ENCODE measurements at places on chromosomes 11 and 22.

DNA sequence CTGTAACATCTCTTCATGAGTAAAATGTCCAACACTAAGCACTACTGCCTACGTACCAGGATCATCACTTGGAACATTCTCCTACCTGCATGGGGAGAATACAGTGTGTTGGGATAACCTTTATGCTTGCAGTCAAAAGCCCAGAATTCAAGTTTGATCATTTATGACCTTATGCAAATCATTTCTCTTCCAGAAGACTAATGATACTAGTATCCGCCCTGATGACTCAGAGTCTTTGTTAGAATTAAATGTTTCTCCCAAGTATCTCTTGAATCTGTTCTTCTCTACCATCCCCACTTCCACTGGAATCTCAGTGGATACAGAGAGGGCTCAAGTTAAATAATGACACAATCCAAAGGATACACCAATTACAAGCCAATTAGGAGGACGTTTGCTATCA lies 12.4 kb downstream of the MAJIN start:
- DNase-seq, result no peak

- no peak for DNase-seq
Observed at GRCh38 chr11:77636731-77637344, 756 bp downstream of the CLNS1A start.

GRCh38 chr11:31790649-31791048 lies 20.5 kb downstream of the PAX6 start:
- no peak for DNase-seq

GRCh38 chr22:43890901-43891331 lies 897 bp downstream of the PNPLA5 start:
- no peak for DNase-seq

GRCh38 chr22:50520826-50521453 lies 4.5 kb downstream of the SCO2 start:
- no peak for DNase-seq

GRCh38 chr11:119794756-119795155 lies 65.8 kb upstream of the NECTIN1 start:
- no peak for DNase-seq

GRCh38 chr11:119699227-119699626 lies 29.8 kb downstream of the NECTIN1 start:
- no peak for DNase-seq

- no peak for DNase-seq
Observed at GRCh38 chr11:27945348-27945747, 162.6 kb downstream of the KIF18A start.

GRCh38 chr22:37982938-37983859 lies 1.2 kb downstream of the SOX10 start:
- DNase-seq, result no peak

GRCh38 chr11:63915961-63916836 lies 765 bp downstream of the RCOR2 start:
- no peak for DNase-seq

DNA sequence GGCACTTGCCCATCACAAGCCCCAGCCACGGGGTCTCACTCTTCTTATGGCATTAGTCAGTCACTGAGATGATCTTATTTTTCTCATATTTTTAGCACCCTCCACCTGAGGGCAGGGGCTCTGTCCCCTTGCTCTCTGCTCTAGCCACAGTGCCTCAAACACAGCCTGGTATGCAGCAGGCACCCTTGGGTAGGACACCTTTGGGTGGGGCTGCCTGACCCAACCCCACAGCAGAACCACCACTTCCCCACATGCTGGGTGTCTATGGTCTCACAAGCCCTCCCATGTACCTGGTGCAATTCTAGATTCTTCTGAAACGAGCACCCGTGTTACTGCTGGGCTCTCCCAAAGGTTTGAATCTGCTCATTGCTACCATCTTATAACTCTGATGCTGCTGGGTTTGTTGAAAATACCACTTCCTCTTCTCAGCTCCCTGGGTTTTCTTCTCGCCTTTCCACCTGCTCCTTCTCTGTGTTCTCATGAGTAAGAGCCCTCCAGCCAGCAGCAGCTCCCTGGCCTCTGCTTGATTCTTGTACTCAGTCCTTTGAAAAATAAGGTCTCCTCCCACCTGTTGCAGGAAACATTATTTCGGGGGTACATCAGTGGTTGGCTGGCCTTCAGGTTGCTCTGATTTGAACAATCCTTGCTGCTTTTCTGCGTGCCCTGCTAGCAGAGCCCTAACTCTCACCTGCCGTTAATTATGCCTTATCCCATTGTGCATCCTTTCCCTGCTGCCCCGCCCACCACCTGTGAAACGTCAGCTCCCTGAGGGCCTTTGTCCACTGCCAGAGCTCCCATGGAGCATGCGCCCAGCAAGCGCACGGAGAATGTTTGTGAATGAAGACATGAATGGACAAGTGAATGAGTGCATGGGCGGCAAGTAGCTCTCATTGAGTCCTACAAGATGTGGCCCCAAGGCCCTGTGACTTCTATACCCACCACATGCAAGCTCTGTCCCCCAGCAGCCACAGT lies 1181.6 kb downstream of the TBC1D22A start:
- DNase-seq, result no peak

DNA sequence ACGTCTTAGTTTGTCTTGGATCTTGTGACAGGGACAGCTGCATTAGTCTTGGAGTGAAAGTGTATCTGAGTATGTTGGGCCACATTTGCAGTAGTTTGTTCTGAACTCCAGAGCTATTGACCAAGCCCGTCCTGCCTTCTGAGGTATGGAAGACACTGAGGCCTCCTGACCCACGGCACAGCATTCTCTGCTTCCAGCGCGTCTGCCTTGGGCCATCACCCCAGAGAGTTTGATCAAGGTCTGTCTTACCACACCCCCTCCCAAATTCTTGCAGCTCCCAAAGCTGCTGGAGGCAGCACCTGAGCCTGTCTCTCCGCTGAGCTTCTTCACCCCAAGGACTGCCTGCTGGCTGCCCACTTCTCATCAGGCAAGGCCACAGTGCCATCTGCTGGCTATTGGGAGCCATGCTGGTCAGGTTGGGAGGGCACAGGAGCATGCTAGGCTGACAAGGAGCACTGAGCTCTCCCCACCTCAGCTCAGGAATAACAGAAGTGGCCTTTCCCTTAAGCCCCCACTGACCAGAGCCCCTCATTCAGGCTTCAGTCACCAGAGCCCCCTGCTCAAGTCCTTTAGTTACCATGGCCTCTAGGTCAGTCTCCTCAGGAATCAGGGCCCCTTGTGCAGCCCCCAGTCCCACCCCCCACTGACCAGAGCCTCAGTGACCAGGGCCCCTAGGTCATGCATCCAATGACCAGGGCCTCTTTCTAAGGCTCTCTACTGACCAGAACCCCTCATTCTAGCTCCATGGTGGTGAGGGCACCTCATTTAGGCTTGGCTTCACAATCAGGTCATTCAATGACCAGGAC lies 27.2 kb upstream of the SMPD1 start:
- DNase-seq, result peak; percentile 61

DNA sequence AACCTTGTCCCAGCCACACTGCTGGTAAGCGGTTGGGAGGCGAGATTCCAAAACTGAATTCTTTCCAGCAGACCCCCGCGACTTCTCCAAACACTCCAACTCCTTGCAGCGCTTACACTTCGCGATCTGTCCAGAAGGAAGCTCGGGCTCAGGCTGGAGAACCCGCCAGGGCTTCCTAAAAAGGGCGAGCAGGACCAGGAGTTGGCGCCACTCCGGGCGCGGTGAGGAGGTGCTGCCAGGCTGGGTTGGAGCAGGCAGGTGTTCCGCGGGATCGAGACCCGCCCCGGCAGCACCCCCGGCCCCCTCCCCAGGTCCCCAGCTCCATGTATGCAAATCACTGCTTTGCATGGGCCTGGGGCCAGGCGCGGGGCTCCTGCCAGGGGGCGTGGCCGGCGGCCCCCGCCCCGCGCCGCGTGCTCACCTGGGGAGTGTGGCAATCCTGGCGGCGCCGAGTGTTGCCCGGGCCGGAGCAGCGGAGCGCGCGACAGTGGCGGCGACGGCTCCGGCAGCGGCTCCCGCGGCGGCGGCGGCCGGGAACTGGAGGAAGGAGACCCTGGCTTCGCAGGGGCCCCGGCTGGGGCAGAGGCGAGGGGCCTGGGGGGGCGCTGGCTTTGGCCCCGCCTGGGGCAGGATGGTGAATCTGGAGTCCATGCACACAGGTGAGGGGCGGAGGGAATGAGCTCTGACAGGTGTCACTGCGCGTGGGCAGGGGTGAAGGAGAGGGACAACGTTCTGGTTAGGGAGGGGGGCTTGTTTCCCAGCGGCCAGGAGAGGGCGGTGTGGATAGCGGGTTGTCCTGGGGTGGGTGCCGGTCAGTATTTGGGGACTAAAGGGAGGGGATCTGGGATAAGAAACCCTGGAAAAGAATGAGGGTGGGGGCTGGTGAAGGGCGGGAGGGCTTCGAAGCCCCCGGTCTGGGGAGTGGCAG lies at the start of gene POU2F3:
Gene POU2F3, plus strand, starts transcription at position 428 of the 928 bp plus-strand sequence. Its CDS starts 204 bp downstream, at position 632.
- DNase-seq, result no peak

GRCh38 chr11:69075421-69076128 lies 26.8 kb downstream of the TPCN2 start:
- no peak for DNase-seq

DNA sequence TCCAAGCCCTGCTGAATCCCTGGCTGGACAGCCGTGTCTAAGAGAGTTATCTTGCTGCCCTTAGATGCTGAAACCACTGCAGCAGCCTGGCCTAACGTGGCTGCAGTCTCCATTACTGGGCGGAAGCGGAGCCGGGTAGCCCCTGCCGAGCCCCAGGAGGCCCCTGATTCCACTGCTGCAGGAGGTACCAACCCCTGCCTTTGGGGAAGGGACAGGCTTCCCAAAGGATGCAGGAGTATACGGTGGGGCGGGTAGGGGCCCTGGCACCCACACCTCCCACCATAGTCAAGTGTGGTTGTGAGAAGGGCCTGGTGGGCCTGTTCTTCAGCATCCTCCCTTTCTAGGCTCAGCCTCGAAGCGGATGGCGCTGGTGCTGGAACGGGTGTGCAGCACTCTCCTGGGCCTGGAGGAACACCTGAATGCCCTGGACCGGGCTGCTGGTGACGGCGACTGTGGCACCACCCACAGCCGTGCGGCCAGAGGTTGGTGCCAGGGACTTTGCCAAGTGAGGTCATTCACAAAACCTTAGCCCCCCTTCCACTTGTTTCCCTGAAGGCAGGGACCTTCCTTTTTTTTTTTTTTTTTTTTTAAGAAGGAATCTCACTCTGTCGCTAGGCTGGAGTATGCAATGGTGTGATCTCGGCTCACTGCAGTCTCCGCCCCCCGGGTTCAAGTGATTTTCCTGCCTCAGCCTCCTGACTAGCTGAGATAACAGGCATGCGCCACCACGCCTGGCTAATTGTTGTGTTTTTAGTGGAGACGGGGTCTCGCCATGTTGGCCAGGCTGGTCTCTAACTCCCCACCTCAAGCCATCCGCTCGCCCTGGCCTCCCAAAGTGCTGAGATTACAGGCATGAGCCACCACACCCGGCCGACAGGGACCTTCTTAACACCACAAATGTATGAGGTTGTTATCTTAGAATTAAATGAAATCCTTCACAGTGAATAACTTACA lies 11.0 kb downstream of the TKFC start:
- DNase-seq, result no peak

DNA sequence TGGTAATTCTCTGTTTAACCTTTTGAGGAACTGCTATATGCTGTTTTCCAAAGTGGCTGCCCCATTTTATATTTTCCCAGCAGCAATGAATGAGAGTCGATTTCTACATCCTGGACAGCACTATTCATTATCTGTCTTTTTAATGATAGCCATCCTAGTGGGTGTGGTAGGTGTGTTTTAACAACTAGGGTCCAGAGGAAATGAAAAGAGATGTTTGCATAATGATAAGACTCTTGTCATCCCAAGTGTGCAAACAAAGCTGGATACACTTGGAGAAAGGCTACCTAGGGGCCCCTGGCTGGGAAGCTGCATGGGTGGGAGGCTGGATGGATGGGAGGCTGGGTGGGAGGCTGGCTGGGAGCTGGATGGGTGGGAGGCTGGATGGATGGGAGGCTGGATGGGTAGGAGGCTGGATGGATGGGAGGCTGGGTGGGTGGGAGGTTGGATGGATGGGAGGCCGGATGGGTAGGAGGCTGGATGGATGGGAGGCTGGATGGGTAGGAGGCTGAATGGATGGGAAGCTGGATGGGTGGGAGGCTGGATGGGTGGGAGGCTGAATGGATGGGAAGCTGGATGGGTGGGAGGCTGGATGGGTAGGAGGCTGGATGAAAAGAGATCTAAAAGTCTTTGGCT lies 158.0 kb downstream of the DSCAML1 start:
- no peak for DNase-seq

DNA sequence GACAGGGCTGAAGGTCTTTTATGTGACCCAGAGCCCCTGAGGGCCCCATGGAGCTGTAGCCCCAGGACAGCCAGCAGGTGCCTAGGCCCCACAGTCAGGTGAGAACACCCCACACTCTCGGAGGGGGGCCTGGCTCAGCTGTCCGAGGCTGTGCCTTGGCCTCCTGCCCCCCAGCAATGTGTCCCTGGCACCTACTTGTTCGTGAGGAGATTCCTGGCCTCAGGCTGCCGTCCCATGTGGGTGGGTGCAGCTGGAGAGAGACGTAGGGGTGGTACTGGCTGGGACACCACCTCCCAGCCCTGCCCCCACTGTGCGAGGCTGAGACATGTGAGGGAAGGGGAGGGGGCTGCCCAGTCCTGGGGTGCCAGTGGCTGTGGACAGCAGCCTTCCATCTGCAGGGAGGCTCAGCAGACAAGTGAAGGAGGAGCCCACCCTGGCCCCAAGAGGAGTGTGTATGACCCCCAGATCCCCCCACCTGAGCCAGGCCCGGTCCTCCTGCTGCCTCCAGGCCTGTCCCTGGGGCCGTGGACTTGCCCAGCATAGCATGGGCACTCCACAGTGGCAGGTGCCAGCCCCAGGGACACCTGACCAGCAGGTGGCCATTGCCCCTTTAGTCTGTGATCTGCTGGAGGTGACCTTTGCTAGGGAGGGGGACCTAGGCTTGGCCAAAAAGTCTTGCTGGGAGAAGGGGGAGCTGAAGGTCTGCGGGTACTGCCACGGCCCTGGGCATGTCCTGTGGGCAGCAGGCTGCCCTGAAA lies 17.0 kb downstream of the IL17REL start:
- DNase-seq, result no peak

- DNase-seq, result no peak
Observed at GRCh38 chr22:32994041-32994830, 63.9 kb downstream of the SYN3 start.

DNA sequence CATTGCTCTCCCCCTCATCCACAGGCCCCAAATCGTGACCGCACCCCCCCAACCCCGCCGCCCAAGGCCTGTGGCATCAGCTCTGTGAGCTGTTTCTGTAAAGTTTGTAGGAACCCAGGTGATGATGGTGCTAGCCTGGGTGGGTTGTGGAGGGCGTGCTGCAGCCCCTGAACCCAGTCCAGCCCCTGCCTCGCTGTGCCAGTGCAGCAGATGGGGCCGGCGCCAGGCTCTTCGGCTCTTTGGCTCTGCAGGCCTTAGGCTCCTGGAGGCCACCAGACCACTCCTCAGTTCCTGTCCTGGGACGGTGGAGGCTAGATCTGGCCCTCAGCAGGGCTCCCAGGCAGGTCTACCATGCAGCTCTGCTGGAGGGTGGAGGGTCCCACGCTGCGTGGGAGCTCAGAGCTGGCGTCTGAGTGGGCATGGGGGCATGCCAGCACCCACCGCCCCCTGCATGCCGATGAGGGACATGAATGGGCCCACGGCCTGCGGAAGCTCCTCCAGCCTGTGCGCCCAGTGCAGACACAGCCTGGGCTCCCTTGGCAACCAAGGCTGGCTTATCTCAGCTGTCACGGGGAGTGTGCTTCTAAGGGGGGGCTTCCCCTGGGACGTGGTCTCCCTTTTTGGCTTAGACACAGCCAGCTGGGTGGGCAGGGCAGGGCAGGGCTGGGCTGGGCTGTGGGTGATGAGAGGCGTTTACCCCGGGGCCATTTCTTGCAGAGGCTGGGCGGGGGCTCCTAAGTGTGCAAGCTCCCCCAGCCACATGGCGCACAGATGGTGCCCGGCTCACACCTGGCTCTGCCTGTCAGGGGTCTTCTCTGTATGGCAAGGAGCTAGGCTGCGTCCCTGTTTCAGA lies 1187.6 kb downstream of the BRD1 start:
- DNase-seq, result no peak

Data from CD4-positive, alpha-beta T cell treated with Interferon gamma for 1 hour (primary cell).